ENCODE measurements at places on chromosomes 7 and 10.
A peak's percentile ranks its signal among the peaks of the same experiment; 100 is the strongest.

DNA sequence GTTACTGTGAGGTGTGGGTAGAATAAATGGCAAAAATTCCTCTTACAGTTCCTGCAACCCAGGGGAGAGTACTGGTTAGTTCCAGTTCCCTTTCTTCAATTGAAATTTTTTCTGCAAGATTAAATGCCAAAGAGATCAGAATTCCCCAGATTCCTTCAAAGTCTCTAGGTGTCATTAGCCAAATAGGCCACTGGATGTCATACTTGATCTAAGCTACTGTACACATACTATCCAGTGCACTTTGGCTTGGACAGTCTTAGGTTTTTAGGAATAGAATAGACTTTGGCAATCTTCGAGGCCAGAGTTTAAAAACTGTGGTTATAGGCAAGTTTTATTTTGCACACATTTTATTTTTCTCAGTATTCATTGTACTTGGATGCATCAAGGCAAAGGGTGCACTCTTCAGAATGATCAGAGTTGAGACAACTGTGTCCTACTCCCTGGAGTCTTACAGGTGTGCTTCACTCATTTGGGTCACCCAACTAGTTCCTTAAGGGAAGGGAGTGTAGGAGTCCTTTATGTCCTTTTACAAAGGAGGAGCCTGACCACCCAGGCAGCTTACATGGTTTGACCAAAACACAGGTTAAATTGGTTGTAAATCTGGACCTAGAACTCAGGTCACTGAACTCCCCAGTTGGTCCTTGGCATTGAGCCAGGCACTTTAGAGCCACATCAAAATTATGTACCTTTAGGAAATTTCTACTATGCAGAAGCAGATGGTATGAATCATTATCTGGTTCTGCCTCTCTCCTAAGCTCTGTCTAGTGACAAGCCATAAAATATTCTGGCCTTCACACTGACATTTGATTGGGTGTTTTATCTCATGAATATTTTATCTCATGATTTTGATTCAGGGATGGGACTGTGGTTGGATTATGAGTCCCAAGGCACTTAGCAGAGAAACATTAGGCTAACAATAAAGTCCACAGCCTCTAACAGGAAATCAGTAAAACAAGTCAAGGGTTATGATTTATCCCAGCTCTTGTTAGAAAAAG, 49.5 kb downstream of the ASAH2B start:
- no peak for DNase-seq

DNA sequence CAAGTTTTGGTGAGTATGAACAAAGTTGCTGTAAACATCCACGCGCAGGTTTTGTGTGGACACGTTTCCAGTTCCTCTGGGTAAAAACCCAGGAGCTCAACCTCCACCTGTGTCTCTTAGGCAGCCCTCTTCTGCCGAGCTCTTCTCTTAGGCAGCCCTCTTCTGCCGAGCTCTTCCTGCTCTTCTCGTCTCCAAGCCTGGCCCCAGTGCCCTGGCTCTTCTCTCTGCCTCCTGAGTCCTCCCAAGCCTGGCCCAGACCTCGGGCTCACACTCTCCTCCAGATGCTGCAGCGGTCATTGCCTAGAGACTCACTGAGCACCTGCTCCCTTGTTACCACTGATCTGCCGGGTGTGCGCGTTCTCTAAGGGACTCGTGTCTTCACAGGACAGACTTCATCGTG, 38.7 kb upstream of the BNIP3 start:
- DNase-seq = no peak

- no peak for DNase-seq
Measured at GRCh38 chr10:1776127-1776662, 38.9 kb upstream of the ADARB2 start.

DNA sequence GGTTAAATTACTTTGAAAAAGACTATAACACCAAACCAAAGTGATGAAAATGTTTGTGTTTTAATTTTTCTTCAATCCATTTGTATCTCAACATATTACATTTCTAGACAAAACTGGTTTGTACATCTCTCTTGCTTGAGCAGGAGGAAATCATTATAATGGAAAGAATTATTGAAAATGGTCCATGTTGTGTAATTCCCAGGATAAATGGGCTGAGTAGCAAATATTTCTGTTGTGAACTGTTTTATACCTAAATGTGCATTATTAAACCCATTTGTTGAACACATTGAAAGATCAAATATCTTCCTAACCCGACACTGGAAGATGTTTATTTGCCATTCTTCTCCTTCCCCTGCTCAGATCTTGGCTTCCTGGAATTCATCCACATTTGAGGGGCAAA, 14.1 kb upstream of the CDK6 start:
- no peak for DNase-seq

DNA sequence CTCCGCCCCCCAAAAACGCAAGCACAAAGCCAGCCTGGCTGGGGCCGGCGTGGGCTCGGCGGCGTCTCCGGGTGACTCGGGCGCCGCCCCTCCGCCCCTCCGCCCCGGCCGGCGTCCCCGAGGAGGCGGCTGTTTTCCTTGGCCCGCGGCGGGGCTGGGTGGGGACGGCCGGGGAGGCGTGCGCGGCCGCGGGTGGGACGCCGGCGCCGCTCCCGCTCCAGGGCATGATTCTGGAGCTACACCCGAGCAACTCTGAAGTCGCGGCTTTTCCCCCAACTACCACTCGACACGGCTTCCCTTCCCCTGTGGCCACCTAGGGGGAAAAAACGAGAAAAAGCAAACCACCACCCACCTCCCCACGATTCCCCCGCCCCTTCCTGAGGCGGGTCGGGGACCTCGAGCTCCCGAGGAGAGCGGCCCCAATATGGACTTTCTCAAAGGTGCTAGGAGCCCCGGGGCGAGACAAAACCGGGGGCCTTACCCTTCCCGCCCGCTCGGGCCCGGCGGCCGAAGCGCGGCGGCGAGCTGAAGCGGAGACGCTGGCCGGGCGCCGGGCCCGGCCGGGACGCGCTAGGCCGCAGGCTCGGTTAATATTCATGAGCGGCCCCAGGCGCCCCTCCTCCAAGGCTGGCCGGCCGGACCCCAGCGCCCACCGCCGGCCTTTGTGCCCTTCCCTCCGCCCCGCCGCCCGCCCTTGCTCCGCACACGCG, 856 bp downstream of the ARHGAP21 start:
- DNase-seq = peak; percentile 48

DNA sequence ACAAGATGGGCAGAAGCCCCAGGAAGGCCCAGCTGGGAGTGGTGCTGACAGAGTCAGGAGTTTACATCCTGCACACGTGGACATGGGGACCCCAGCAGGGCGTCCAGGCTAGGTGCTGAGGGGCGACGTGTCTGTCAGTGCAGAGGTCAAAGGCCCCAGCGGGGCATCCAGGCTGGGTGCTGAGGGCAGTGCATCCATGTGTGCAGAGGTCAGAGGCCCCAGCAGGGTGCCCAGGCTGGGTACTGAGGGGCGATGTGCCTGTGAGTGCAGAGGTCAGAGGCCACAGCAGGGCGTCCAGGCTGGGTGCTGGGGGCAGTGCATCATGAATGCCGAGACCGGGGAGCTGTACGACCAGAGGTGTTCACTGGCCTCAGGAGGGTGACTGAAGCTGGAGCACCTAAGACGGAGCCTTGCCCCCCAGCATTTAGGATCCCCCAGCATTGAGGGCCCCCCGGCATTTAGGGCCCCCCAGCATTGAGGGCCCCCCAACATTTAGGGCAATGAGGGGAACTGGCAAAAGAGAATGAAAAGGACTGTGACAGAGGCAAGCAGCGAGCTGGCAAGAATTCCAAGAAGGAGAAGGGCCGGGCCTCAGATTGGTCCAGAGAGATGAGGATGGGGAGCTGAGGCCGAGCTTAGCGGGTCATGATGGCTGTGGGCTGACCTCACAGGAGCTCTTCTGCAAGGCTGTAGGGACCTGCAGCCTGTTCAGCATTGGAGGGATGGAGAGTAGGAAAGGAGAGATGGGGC, 474.9 kb downstream of the PTPRN2 start:
- no peak for DNase-seq

- DNase-seq = no peak
Measured at GRCh38 chr7:114175125-114175524, 239.5 kb upstream of the FOXP2 start.

DNA sequence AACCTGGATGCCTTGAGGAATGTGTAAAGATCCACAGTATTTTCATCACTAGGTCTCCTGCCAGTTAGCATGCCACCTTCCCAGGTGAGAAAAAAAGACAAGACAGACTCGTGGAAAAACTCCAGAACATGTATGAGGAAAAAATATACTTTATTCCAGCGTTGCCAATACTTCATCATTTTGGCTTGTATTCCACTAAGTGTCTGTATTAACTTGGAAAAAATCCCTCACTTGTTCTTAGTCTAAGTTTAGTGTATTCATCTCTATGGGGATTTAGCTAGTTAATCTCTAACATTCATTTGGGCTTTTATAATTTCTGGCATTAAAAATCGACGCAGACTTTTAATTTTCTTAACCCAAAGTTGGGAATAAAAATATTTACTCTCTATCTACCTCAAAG, 759.4 kb downstream of the SORCS1 start:
- DNase-seq = no peak

DNA sequence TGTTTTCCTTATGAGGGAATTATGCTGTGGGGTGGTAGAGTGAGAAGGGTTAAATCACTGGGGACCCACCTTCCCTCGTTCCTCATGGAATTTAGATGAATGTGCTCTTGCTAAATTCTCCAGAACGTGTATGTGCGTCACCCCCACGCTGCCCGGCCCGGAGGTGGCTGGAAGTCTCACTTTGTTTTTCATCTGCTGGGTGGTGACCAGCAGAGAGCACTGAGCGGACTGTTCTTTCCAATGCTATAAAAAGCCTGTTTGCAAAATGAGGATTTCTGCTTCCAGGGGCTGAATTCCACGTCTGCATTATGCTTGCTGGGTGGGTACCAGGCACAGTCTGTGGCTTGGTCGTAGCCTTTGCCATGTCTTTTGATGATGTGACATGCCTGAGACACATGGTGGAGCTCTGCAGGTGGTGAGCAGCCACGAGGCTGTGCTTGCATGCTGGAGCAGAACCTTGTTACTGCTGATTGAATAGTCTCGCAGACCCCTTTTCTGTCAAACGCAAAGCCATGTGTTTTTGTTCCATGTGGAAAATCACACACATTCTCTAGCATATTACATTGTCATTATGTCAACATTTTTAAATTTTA, 31.9 kb upstream of the INSYN2A start:
- DNase-seq = no peak

GRCh38 chr7:29309041-29309854, 114.7 kb downstream of the CHN2 start:
- no peak for DNase-seq

GRCh38 chr10:11189582-11190376, 172.1 kb downstream of the CELF2 start:
- no peak for DNase-seq

DNA sequence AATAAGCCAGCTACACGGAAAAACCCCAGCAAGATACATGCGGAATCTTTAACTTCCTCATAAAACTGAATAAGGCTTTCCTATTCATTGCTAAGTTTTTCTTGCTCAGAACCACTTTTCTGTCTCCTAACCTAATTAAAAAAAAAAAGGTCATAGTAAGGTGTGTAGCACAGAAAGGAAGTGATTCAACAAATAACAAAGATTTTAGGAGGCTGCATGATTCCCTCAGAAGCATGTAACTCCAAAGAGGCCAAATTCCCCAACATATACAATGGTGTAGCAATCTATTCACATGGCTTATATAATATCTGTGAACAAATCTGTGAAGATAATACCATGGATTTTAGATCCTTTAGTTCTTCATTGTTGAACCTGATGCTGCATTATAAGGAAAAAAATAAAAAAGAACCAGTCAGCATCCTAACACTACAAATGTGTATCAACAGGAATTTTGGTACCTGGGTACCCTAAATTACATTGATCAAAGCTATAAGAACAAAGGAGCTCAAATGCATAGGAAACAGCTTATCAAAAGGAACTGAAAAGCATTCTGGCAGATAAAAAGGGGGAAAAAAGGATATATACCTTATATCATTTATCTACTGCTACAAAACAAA, 63.8 kb downstream of the IMMP2L start:
- DNase-seq = no peak
